ENCODE measurements at places on chromosomes 1 and 21.

GRCh38 chr1:234595899-234596298, 14.1 kb downstream of the IRF2BP2 start:
- no peak for DNase-seq

- peak; percentile 24 for DNase-seq
Measured at GRCh38 chr21:34965200-34966174, 83.6 kb downstream of the RUNX1 start.

DNA sequence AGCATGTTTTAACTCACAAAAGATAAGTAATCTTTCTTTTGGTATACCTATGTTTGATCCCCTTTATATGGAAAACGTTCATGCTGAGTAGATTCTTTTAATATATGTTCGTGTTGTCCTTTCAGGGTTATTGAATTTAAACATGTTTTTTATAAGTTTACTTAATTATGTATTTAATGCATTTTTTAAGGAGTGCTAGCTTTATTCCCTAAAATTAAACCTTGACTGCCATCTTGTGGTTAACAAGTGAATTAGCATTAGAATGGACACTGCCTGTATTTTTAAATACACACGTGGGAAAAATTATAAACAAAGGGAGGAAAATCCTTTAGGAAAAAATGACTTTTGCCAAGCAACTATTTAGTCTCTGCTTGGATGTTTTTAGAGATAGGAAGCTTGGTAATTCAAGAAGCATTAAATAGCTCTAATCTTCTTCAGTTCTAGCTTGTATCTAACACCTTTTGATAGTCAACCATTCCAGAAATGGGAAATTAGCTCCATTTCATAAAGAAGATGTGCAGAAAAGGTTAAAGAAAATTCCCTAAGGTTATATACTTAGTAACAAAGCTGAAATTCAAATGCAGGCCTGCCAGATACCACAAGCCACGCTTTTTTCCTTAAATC, 43.0 kb downstream of the UBE2U start:
- DNase-seq: peak; percentile 61

GRCh38 chr1:55060133-55060999, 21.0 kb downstream of the PCSK9 start:
- DNase-seq: no peak

GRCh38 chr1:244316986-244317655, 134.6 kb downstream of the ADSS2 start:
- DNase-seq: no peak

GRCh38 chr1:169364948-169365347, 2.6 kb downstream of the NME7 start:
- DNase-seq: no peak

- DNase-seq: no peak
Measured at GRCh38 chr1:110249256-110249655, 39.1 kb downstream of the KCNC4 start.

DNA sequence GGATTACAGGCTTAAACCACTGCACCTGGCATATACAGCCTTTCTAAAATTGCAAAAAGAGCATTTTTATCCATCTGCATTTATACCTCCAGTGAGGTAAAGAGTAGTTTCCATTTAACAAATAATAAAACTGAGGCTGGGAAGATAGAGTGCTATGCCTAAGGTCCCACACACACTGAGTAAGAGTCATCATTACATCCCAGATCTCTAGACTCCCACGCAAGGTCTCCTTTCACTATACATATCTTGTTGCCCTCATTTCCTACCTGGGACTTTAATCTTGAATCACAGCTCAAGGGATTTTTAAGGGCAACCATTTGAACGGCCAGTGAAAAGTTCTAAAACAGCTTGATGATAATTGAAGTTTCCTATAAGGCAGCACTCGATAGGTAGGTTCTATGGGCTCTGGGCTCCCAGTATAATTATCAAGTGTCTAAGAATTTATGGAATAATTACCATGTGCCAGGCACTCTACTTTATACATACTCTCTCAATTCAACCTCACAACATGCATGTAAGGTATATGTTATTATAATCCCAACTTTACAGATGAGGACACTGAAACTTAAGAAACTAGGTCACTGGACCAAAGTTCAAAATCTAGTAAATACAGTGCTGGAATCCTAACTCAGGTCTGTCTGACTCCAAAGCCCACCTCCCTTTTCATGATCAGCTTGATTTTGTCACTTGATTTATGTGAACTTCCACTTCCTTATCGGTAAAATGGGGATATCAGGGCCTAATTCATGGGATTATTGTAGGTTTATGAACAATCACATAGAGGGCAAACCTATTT, 23.3 kb upstream of the EPS15 start:
- DNase-seq: no peak
